ENCODE measurements at places on chromosomes 13 and 19. TPM values are rescaled to one million over a fixed set of nuclear protein-coding genes. Genes with fewer than 3 reads are reported as not detected.

The IFNL3 gene
- total RNA-seq, result not detected

The SOX21 gene
- not detected for total RNA-seq

The TMEM145 gene
- total RNA-seq, result not detected

The KIR3DL2 gene
- total RNA-seq, result not detected

The FAM83E gene
- total RNA-seq, result 0.65 TPM
